Astrocyte of the hippocampus (primary cell): ENCODE measurements at places on chromosomes 11 and 22.

DNA sequence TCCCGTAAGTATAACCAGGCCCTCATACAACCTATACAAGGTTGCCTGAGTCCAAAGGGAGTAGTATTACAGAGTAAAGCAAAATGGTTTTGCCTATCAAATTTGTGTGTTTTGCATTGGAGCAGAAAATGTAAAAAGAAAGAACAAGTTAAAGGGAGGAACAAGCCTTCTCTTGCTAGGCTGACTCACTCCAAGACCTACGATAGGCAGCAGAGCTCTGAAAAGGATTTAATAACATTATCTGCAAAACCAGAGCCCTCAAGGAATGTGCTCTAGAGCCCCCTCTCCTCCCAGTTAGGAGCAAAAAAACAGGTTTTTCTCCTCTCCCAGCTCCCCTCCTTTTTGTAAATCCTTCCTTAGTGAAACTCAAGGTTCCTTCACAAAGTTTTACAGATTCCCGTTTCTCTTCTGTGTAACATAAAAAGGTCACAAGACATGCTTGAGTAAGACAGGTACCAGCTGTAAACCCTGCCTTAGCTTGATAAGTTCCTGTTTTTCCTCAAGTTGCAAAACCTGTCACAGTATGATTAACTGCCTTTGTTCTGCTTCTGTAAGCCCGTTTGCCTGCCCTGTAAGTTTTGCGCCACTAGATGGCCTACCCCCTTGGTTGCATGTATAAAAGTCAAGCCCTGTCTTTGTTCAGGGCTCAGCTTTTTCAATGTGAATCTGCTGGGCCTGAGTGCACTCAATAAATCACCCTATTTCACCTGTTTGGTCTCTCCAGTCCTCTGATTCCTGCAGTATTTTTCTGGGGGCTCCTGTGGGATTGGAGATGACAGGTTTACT is 498.2 kb downstream of the KCNA4 start:
- DNase-seq: no peak

- DNase-seq: no peak
Observed at GRCh38 chr11:73520353-73521061, 77.4 kb downstream of the FAM168A start.

DNA sequence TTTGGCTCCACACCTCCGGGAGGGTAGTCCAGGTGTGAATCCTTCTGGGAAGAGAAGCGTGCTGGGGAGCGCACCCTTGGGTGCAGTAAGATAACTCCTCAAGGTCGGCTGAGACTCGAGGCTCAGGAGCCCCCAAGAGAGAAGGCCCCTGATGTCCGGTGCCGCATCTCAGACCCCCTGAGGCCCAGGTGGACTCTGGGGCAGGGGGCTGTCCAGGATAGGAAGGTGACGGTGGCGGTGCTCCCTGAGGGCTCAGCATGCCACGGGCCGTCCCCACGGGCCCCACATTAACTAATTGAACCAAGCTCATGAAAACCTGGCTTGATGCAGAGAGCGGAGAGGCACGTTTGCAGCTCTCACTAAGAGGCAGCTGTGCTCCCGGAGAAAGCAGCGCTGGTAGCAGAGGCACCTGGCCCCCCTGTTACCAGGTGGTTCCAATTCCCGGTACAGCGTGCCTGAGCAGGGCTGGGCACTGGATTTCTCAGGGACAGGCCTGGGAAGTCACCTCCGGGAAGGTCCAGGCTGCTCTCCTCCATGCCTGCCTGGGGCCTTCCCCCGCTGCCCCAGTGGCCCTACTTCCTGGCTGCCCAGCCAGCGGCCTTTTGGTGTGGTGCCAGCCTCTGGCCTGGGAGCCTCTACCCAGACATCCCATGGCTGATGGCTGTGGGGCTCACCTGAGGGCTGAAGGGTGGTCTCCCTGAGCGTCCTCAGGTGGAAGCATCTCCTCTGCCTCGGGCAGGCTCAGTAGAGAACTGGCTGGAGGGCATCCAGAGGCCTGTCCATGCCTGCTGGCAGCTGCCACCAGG is 1.1 kb downstream of the KCNQ1 start:
- DNase-seq: no peak

DNA sequence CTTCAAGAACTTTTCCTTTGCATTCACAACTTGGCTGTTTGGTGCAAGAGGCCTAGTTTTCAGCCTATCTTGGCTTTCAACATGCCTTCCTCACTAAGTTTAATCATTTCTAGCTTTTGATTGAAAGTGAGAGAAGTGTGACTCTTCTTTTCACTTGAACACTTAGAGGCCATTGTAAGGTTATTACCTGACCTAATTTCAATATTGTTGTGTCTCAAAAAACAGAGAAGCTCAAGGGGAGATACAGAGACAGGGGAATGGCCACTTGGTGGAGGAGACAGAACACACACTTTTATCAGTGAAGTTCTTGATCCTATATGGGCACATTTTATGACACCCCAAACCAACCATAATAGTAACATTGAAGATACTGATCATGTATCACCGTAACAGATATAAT is 532.3 kb downstream of the DLG2 start:
- no peak for DNase-seq

DNA sequence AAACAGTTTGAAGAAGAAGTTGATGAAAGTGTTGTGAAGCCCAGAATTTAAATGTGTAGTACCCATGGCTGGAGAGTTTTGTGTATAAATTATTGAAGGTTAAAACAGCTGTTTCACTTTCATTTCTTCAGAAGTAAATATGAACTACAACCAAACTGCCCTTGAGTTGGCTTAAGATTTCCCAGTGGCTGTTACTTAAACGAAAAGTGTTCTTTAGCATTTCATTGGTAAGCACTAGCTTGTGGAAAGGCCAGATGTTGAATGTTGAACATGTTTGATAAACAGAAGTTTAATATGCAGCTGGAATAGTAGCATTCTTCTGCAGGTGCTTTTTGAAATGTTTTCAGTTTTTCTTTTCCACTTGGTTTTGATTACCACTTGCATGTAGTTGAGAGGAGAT is 83.2 kb upstream of the TNRC6B start:
- no peak for DNase-seq

DNA sequence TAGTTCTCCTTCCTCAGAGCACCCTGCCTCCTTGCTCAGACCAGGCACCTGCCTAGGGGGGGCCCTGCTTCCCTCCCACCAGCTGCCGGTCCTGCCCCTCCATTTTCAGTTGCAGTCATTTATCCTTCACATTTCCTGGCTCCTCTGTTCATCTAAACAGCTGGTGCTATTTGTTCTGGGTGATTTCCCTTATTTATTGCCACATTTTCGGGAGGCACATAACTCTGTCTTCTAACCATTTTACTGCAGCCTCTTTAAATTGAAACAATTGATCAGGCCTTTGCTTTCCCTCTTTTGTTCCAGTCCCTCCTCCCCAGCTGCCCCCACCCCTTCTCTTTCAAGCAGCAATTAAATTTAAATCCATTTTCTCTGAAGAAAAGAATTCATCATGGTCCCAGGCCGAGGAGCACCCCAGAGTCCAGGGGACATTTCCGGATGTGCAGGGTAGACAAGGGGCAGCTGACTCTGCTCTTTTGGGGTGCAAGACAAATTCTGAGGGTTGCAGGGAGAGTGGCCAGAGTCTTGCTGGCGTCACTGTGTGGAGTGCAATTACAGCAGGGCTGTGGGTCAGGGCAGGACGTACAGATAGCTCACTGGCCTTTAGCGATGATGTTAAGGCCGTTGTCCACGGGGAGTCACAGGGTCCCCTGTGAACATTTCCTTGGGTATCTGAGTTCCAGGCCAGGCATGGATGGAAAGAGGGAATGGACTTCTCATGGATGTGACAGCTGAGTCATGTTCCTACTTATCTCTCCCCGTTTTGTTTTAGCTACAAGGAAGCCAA is 476.4 kb downstream of the TBC1D22A start:
- DNase-seq: no peak

- DNase-seq: no peak
Observed at GRCh38 chr11:11816511-11817314, 25.1 kb upstream of the USP47 start.

DNA sequence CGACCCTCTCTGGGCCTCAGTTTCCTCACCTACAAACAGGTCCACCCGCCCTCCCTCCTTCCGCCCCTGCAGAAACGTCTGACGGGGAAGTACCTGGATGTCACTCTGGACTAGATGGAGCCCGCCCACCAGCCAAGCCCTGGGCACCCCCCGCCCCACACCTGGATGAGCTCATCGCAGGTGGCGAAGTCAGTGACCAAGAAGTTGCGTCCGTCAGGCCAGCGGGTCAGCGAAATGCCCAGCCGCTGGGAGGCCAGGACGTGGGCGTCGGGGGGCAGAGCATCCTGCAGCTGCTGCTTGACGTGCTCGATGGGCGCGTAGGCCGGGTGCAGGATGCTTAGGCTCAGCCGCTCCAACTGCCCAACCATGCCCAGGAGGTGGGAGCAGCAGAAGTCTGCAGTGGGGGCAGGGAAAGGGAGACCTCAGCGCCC is 897 bp downstream of the PNPLA5 start:
- DNase-seq: no peak

DNA sequence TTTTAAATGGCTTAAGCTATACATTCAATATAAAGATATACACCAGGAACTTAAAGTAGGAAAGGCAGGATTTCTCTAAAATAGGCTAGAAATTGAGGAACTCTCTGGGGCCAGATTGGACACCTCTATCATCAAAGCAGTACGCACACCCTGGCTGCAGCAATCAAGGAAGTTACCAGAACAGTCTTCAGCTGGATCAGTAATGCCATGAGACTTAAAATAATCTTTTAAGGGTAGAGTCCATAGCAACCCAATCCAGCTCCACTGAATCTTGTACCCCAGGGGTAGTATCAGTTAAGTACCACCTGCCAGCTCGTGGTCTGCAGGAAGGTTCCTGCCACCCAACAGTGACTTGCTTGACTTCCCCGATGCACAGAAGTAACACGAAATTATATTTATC is 3.0 kb downstream of the RDX start:
- DNase-seq: no peak

DNA sequence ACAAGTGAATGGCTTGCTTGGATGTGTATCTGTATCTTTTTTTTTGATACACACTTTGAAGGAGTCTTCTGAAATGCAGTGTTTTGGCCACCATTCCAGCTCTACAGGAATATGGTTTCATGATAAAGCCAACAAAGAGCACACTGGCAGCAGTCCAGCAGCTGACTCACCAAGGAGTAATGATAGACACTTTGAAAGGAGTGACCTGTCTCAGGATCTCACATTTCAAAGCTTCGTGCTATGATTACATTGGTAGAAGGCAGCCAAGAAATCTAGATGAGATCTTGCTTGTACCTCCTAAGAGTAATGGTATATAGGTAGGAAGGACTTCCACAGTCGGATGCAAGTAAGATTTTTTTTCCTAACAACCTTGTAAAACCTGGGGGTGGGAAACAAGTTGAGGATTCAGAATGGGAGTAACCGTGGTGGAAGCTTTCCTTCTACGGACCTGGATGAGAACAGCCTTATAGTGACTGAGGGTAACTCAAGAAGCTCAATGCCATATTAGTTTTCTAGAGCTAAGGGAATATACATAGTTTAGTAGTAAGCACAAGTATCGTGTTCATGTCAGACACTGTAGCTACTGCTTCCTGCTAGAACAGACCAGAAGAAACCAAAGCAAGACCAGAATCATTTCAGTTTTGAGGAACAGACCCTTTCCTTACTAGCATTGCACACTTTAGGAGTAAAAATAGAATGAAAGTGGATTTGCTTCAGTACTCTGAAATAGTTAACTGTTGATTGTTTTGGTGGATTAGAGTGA is 25.0 kb downstream of the MTMR3 start:
- DNase-seq: peak; percentile 97

GRCh38 chr11:131349368-131350086 is 20.9 kb upstream of the NTM start:
- DNase-seq: no peak

- no peak for DNase-seq
Observed at GRCh38 chr11:131734871-131735270, 364.5 kb downstream of the NTM start.

- DNase-seq: no peak
Observed at GRCh38 chr11:111148121-111148520, 97.4 kb upstream of the POU2AF2 start.

GRCh38 chr22:42947211-42947990 is 67.5 kb downstream of the PACSIN2 start:
- peak; percentile 55 for DNase-seq

- DNase-seq: no peak
Observed at GRCh38 chr11:70252844-70253243, 17.6 kb upstream of the PPFIA1 start.

- DNase-seq: no peak
Observed at GRCh38 chr11:2108675-2109491, 30.3 kb downstream of the IGF2 start.

DNA sequence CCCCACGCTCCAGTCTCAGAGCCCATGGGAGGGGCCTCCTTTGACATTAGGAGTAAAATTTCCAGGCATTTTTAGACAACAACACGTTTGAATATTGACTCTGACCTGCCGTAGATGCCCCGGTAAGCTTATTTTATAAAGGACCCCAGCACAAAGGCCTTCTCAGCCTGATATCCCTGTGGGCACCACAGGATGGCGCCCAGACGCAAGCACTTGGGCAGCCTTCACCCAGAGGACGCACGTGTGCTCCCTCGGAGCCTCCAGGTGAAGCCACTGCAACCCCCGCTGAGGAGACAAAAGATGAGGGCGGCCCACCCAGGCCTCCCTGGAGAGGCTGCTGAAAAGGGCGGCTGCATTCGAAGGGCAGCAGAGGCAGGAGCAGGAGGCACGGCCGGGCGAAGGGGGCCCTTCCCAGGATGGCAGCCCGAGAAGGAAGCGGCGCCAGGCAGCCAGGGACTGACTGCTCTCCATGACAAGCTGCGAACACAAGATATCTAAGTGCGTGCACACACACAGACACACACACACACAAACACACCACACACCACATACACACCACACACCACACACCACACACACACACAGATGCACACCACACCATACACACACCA is 15.2 kb upstream of the TH start:
- peak; percentile 66 for DNase-seq

DNA sequence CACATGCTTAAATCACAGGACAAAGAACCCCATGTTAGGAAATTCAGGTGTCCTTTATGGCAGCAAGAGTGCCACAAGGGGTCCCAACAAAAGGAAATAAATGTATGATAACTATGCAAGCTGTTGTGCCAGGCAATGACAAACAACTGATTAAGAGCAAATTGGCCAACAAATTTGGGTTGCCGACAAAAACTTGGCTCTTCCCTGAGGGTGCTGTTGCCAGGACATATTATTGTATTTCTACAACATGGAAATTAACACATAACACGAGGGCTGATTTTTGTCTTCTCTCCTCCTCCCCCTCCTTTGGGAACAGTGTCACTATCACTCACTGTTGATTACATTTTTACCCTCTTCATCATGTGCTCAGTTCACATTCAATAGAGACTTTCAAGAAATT is 56.0 kb downstream of the LRRC4C start:
- DNase-seq: no peak
